Inflammatory macrophage treated with lipopolysaccharide for 4 hours (primary cell): ENCODE measurements at places on chromosomes 6 and 20.

DNA sequence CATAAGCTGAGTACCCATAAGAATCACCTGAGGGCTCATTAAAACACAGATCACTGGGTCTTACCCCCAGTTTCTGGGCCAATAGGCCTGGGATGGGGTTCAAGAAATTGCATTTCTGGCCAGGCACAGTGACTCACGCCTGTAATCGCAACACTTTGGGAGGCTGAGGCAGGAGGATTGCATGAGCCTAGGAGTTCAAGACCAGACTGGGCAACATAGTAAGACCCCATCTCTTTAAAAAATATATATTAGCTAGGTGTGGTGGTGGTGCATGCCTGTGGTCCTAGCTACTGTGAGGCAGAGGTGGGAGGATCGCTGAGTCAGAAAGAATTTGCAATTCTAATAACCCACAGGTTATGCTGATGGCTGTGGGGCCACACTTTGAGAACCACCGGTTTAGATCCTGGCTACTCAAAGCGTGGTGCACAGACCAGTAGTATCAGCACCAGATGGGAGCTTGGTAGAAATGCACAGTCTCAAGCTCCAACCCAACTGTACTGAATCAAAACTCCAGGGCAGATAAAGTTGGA, 2.0 kb downstream of the CCM2L start:
- DNase-seq, result no peak

DNA sequence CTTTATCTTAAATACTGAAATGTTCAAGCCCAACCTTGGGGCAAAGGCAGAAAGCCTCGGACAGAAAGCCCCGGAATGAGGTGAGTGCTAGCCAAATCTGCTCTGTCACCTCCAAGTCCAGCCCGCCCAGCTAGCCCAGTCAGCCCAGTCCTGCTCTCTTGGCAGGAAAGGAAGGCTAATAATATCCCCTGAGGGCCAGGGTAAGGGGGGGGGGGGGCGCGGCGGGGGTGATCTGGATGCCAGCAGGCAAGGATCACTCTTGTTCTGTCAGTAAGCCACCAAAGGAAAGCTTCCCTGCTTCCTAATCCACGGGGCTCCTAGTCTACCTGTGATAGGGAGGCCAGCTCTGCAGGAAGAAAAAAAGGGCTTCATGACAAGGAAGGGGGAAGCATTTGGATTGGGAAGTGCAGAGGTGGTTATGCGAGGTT, 1.1 kb downstream of the NDRG3 start:
- no peak for DNase-seq

GRCh38 chr6:135521431-135521830, 23.9 kb upstream of the AHI1 start:
- DNase-seq, result no peak

DNA sequence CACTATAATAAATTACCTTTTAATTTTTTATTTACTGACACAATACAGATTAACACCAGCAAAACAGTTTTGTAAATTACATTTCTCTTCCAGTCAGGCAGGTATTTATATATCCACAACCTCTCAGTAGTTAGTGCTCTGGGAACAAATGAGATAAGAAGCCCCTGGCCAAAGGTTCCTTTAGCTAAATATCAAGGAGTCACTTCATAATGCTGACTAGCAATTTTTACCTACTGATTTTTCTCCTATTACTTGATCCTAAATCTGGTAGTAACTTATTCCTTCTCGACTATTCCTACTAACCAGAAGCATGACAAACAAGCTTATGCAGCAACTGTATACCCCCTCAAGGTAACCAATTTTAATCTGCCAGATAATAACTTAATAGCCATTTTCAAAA, 46.3 kb downstream of the SEC63 start:
- DNase-seq, result no peak

DNA sequence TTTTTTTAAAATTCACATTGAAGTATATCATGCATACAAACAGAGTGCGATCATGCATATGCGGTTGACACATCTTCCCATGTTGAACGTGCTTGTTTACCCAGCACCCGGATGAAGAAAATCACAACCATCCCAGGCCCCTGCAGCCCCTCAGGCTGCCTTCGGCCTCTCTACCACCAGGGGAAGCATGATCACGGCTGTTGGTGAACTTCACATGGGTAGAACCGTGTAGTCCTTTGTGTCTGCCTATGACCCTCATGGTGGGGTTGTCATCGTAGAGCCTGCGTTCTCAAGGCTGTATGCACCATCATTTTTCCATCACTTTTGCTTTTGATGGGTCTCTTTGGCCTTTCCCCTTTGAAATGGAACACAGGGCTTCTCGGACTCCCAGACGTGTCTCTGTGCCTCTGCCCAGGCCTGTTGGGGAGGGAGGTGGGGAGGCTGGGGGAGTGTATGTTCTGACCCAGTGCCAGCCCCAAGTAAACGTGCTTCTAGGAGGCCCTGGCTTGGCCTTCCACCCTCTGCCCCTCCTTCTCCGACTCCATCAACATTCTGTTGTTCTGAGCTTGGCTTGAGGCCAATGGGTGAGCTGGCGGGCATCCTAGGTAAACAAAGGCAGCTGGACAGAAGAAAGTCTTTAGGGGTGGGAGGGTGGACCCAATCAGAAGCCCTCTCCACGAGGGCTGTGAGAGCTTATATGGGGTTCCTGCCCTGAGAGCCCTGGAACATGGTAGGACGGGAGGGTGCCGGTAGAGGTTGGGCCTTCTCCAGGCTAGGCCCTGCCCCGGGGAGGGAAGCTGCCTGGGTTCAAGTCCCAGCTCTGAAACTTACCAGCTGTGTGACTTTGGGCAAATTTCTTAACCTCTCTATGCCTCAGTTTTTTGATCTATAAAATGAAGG, 39.7 kb downstream of the TGM2 start:
- no peak for DNase-seq

GRCh38 chr6:52551483-52552277, 25.2 kb downstream of the TRAM2 start:
- no peak for DNase-seq

DNA sequence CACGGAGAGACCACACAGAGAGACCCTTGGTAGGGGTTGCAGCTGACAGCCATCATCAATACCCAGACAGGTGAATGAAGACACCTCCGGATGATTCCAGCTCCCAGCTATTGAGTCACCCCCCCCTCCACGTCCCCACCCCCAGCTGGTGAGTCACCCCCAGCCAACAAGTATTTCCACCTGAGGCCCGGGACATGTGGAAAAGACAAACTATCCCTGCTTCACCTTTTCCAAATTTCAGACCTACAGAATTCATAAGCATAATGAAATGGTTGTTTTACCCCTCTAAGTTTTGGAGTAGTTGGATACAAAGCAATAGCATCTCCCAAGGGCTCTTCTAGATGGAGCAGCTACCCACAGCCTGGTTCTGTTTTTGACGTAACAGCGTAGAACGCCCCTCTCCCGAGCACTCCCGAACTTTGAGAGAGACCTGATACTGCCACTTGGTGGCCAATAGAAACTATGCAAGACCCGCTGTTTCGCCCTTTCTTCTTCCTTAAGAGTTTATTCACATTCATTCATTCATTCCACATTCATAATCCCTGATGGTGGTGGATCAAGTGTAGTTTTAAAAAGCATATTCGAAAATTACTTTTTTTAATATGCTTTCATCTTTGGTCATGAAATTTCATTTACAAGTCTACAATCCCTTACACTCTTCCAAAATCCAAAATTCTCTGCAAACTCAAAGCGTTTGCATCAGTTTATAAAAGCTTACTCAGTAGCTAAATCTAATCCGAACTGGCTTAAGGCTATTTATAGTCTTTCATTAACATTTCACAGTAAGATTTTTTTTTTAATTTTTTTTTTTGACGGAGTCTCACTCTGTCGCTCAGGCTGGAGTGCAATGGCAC, 15.1 kb upstream of the PPP1R16B start:
- no peak for DNase-seq

GRCh38 chr6:2877057-2877882, 25.8 kb downstream of the SERPINB9 start:
- peak; percentile 56 for DNase-seq

- no peak for DNase-seq
These were observed 77.3 kb downstream of the TRMT11 start for GRCh38 chr6:126063512-126064146.

DNA sequence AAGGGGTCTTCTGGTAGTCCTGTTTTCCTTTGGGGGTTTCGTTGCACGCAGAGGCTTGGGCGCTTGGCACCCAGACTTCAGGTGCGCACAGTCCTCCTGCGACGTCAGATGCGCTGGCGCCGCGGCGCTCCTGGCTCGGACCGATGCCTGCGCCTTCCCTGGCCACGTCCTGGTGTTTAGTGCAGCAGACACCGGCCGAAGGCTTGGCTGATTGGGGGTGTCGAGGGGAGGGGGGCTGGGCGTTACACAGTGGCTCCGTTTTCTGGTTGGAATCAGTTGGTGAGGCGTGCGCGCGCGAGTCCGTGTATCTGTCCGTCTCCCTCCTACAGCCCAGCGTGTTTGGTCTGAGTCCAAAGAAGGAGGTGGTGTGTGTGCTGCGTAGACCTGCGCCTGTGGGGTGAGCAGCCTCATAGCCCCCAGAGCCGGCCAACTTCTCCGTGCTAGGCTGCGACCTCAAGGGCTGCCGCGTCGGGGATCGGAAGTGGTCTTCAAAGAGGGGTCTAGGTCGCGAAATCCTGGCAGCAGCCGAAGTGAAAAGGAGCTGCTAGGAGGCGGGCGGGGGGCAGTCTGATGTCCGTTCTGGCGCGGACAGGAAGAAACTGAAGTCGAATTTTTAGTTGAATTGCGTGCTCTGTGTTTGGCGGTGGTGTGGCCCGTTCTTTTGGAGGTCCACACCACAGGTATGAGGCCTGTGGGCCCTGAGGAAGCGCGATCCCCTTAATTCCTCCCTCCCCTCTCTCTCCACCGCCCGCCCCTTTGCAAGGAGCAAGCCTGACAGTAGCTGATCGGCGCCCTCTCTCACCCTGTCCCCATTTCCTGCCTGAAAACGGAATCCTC, 1.5 kb downstream of the SYNDIG1 start:
- no peak for DNase-seq

GRCh38 chr6:100103931-100104330, 109.9 kb upstream of the MCHR2 start:
- no peak for DNase-seq

- no peak for DNase-seq
These were observed 35.6 kb upstream of the KCNK16 start for GRCh38 chr6:39357998-39358686.

DNA sequence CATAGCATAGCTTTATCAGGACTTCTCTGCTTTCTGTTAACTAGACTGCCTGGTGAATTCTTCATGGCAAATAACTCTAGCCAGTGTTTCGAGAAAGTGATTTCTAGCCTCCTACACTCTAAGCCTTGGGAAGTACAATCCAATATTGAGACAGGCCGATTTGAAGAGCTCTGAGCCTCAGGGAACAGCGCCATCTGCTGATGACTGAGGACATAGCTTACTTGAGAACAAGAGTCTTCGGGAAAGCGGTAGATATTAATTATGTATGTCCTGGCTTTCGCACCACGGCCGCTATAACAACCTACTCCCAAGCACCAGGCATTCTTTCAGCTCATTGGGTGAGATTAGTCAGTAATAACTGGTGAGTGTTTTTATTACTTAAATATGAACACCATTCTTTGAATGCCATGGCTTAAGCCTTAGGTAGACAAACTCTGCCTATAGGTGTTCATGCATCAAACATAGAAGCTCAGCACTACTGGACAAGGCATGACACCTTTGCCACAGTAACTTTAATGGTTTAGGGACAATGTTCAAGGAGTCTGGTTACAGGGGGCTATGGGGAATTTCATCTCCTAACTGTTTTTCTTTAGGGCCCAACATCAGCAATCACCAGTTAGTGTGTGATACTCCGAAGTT, 518.6 kb downstream of the BMP2 start:
- DNase-seq, result peak; percentile 64

GRCh38 chr6:165805067-165805555, 142.1 kb upstream of the PDE10A start:
- no peak for DNase-seq

- DNase-seq, result no peak
These were observed 104.9 kb downstream of the SNX5 start for GRCh38 chr20:17863577-17864292.

- DNase-seq, result no peak
These were observed 31.2 kb downstream of the HACE1 start for GRCh38 chr6:104828478-104828877.
